ENCODE measurements at places on chromosomes 5 and 9.

DNA sequence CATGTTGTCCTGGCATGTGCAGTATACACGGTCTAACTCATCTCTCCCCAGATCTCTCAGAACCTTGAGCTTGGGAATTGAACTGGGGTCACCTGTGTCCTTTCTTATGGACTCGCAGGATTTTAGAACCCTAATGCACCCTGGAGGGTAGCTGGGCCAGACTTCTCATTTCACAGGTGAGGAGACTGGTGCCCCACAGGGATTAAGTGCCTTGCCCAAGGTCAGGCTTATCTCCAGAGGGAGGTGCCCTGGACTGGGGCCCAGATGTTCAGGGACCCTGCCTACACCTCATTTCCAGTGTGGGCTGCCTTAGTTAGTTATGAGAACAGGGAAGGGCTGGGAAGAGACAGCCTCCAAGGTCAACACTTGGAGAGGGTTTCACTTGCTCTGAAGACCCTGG, 4.0 kb upstream of the NUP214 start:
- DNase-seq: no peak

DNA sequence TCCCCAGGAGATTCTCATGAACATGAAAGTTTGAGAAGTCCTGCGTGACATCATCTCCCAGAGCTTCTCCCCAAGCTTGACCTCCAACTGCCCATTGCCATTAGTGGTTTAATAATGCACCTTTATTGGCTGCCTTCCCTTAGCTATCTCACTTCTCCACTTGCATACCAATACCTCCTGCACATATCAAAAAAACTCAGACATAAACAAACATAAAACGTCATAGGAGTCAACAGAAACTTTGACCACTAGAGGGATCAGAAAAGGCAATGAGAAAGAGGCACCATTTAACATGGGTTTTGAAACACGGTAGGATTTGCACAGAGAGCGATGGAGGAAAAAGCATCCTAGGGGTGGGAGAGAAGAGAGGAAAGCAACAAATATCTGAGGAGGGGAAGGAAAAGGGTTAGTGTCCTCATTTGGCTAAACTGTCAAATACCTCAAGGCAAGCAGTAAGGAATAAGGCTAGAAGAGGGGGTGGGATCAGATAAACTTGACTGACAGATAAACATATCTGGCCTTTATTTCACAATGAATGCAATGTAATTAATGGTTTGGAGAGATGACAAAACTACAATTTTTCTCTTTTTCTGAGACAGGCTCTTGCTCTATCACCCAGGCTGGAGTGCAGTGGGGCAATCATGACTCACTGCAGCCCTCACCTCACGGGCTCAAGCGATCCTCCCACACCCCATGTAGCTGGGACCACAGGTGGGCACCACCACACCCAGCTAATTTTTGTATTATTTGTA, 27.0 kb downstream of the GNAQ start:
- DNase-seq: no peak

DNA sequence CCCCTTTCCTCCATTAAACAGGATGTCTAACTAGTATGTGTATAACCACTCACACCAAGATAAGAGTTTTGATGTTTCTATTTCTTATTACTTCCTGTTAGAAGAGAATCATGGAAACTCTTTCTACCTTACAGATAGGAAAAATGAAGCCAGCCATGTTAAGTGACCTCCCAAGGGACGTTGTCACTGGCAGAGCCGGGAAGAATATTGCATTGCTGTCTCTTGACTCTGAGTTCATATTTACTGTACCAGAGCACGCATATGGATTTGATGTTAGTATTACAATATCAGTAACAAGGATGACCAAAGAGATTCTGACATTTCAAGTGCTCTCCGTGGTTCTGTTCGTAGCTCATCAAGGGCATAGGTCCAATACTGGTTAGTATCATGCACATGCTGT, 12.5 kb upstream of the C5orf63 start:
- no peak for DNase-seq

GRCh38 chr9:2559192-2560152, 62.1 kb upstream of the VLDLR start:
- peak; percentile 84 for DNase-seq

DNA sequence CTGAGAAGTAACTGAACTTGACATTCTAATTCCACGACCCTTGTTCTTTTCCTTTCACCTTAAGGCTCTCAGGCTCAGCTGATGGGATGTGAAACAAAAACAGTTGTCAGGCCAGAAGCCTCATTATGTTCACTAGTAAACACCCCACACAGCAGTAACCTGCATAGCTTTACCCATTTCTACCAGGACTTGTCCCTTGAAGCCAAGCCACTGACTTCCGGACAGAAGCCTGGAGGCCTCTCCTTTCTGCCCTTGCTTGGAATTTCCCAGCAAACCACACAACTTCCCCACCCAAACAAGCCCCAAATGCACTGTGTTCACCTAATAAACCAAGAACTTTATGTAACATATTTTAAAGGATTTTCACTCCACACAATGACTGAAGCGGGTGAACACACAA, 19.6 kb downstream of the PRUNE2 start:
- DNase-seq: no peak

DNA sequence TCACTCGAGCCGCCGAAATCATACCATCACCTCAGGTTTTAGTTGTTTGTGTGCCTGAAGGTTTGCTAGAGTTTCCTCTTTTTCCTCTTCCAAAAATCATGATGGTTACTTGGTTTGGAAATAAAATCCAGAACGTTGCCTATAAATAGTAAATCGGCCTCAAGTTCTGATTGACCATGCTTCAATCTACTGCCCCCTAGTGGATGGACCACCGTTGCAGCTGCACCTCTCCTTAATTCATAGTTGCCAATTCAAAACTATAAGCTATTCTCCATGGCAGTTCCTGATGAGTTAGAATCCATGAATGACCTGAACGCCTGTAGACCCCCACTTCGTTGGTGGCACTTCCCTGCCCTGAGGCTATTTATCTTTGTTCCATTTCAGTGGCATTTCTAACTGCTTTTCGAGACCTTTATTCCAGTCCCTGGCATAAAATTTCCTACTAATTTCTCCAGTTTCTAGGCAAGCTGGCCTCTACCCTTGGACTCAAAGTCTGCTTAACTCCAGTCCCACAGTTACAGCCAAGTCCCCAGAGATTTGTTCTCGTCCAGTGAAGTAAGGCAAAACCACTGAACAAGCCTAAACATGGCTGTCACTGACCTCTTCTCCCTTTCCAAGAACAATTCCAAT, 422.6 kb downstream of the EFNA5 start:
- no peak for DNase-seq

DNA sequence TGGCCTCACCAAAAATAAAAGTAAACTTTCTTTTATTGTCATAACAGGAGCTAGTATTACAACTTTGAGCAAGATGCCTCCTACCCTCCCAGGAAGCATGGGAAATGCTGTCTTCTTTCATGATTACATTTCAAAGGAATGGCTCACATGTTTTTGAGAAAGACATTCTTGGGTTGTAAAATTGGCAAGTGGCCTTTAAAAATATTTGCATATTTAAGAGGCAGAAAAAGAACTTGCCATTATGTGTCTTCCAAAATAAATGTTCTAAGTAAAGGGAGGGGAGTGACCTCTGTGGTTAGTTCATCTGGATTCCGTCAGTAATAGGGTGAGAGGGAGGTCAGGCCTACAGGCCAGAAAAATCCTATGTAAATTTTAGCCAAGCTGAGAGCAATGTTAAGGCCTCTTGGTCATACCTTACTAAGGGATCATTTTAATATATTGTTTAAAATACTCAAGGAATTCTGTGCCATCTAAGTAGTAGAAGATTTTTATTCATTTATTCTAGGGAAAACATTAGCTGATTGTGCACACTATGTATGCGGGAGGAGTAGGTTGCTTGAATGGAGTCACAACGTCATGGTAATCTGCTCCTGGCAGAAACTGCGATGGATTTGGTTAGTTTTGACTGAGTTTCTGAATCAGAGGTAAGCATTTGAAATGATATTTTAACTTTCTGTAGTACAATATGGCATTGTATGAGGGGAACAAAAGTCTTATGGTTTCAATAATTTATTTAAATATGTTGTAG, 1485.7 kb upstream of the CDH9 start:
- DNase-seq: peak; percentile 92

GRCh38 chr9:115115924-115116323, 2.0 kb downstream of the TNC start:
- DNase-seq: no peak

- no peak for DNase-seq
These were observed 72.0 kb upstream of the IQGAP2 start for GRCh38 chr5:76331126-76331525.

- no peak for DNase-seq
These were observed 217.9 kb downstream of the SPATA31D1 start for GRCh38 chr9:82206490-82206889.

DNA sequence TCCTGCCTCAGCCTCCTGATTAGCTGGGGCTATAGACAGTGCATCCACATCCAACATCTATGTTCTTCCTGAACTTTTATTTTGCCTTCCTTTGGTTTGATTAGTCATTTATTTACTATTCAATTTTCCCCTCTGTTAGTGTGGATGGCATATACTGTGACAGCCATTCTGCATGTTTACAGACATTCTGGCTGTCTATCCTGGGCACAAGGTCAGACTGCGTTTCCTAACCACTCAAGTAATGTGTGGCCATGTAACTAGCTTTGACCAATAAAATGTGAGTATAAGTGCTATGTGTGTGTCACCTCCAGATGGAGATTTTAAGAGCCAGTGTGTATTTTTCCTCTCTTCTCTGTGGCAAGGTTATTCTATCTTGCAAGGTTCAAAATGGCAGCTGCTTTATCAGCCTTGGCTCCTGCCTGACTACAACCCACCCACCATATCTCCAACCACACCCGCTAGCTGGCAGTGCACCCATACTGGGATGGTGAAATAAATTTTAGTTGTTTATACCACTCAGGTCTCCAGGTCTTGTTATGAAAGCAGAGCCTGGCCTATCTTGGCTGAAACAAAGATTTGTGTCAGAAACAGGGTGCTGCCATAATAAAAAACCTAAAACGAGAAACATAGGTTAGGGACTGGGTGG, 32.2 kb downstream of the PDE6A start:
- no peak for DNase-seq

DNA sequence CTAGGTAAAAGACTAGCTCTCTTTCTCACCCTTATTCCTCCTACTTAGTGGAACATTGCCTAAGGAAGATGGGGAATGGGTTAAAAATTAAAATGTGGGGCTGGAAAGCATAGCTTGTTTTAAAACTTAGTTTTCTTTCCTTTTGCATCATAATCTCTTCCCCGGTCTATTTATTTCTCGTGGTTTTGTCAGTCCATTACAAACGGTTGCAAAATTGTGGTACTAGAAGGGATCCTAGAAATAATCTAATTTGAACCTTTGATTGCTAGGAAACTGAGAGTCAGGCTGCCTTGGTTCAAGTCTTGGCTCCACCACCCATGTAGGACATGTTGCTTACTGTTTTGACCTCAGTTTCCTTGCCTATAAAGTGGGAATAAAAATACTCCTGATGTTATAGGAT, 1.3 kb downstream of the IL31RA start:
- no peak for DNase-seq

DNA sequence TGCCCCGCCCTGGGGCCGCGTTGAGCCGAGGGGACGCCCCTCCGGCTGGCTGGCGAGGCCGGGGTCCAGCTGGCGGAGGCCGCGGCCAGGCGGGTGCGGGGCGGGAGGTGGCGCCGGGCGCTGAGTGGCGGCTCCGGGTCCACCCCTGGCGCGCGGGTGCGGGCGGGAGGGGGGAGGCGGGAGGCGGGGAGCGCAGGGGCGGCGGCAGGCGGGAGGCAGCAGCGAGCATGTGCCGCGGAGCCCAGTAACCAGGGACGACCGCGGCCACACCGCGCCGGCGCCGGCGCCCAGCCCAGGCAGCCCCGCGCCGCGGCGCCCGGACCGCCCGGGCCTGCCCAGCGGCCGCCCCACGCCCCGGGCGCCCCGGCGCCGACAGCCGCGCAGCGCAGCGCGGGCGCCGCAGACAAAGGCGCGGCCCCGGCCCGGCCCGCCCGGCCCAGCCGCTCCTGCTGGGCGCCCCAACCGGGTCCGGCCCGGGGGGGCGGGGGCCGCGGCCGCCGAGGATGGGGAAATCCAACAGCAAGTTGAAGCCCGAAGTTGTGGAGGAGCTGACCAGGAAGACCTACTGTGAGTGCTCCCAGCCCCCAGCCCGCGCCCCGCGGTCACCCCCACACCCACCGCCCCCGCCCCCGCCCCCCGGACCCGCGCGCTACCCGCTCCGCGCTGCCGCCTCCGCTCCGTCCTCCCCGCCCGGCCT, at the start of gene NCS1:
TSS of gene NCS1 (plus strand) at position 244 of the 697 bp plus-strand sequence. CDS start at position 504, 260 bp downstream.
- peak; percentile 35 for DNase-seq
